ENCODE measurements at places on chromosomes 5 and 9.

GRCh38 chr5:30894811-30895210 is 298.7 kb upstream of the CDH6 start:
- no peak for DNase-seq

- DNase-seq, result peak; percentile 77
Measured at GRCh38 chr5:13478831-13479465, 465.5 kb downstream of the DNAH5 start.

DNA sequence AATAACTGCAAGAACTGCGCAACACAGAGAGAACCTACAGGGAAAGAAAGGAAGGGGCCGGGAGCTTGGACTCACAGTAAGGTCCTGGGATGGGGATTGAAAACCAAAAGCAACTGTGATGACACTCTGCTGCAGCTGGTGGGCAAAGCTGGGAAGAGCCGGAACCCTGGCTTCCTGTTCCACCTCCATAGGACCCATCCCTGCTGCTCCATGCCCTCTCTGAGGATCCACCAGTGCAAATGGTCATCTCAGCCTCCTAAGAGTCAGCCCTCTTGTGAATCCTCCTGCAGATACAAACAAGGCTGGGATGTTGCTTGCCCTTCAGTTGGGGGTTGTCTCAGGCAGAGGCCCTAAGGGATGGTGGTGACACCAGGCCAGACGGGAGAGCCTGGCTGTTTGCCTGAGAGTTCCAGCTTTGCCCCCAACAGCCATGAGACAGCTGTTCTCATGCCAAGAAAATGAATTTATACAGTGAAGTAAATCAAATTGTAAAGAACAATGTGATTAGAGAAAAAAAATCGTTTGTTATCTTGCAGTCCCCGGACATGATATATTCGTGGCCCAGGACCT is 90.8 kb downstream of the TENT4A start:
- no peak for DNase-seq

GRCh38 chr9:114403153-114403756 is 15.5 kb upstream of the AKNA start:
- DNase-seq, result no peak

- DNase-seq, result no peak
Measured at GRCh38 chr9:137757613-137758029, 120.0 kb upstream of the CACNA1B start.

GRCh38 chr5:54243483-54244080 is 66.8 kb downstream of the ARL15 start:
- peak; percentile 69 for DNase-seq

DNA sequence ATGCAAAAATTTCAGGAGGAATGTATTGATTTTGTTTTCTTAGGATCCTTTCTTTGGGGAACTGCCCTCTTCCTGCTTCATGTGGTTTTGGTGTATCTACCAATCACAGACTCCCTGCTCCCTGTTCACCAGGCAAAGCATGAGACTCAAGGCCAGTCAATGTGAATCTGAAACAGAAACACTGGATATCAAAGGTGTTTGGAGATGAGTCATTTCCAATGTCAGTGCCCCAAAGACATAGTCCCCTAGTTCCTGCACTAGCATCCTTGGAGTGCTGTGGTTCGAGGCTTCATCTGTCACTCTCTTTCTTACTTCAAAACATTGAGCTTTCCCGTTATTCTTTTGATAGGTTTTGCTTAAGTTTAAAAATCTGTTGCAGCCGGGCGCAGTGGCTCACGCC is 8.1 kb downstream of the PPP3R2 start:
- DNase-seq, result no peak

- DNase-seq, result peak; percentile 85
Measured at GRCh38 chr9:124769549-124770358, 1.4 kb downstream of the NR6A1 start.

- no peak for DNase-seq
Measured at GRCh38 chr5:143800715-143801114, 11.2 kb upstream of the HMHB1 start.

GRCh38 chr5:140998921-140999410 is 32.7 kb downstream of the PCDHAC2 start:
- DNase-seq, result no peak

DNA sequence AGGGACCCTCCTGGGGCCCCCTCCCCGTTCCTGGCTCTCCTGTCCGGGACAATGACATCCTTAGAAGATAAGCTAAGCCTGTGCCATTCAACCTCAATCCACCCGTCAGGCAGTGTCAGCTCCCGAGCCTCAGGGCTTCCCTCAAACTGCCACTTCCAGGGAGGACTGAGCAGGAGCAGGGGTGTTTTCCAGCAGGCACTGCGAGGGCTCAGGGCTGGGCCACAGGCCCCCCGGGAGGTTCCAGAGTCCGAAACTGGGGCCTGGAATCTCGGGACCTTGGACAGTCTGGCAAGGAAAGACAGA is 26.2 kb downstream of the LHX3 start:
- no peak for DNase-seq

GRCh38 chr5:122236270-122237040 is 75.6 kb upstream of the SNCAIP start:
- DNase-seq, result no peak

DNA sequence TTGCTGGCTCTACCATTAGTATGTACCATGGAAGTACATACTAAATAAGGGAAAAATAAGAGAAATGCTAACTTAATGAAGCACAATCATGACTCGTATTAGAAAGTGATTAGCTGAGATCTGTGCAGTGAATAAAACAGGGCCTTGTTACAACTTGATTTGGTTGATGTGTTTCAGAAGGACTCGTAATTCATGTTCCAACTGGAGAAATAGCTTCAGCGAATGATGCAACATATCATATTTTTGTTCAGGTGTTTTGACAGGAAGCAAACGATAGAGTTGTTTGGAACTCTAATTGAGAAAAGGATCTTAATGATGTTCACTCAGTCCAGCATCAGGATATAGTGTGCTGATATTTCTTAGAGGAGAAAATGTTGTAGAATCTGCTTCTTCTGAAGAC is 474.6 kb upstream of the WWC1 start:
- DNase-seq, result no peak

GRCh38 chr5:98989727-98990126 is 60.9 kb upstream of the CHD1 start:
- DNase-seq, result no peak

GRCh38 chr9:137369061-137369787 is 53.7 kb downstream of the EXD3 start:
- DNase-seq, result no peak

Data from HT-29 (cell line).